HT1080 (cell line): ENCODE measurements at places on chromosomes 2 and 18.

DNA sequence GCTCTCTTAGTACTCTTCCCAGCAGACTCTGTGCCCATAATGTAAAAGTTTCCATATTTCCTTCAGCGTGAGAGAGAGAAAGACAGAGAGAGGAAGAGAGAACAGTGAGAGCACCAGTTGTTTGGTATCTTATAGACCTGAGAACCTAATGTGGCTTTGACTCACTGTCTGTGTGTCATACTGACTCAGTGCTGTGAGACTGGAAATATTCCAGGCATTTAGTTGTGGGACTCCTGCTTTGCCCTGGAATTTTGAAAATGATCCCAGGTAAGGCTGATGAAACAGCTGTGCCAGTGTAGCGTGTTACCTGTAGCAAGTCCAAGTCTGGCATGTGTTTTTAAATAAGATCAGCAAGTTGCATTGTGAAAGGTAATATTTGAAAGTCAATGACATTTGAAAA is 87.9 kb upstream of the KCNH7 start:
- DNase-seq, result peak; percentile 87

- no peak for DNase-seq
Observed at GRCh38 chr2:174027956-174028355, 62.8 kb upstream of the SP3 start.

GRCh38 chr18:21930177-21930576 is 189.6 kb downstream of the MIB1 start:
- DNase-seq, result no peak

DNA sequence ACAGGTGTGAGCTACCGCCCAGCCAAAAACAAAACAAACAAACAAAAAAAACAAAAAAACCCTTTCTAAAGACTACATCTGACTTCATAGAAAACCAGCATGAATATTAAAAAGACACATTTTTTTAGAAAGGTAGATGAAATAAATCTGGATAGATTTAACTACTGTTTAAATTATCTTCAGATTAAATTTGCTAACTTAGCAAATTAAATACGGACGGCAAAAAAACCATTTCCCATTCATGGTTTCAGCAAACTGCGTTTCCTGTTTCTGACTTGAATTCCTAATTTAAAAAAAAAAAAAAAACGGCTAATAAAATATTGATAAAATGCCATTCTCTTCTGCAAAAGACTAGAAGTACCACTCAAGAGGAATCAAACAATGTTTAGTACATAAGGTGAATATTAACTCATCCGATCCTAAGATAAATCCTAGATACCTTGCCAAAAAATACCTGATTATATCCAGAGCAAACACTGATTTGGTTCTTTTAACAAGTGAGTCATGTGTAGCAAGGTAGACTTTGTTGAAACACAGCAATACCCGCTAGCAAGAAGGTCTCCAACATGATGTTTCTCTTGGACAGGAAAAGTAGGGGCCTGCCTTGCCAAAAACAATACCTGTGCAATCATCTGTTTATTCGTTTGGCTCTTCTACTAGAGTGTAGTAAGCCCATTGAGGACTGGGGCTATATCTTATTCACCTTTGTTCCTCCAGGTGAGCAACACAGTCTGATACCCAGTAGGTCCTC is 96.2 kb downstream of the BARD1 start:
- no peak for DNase-seq

DNA sequence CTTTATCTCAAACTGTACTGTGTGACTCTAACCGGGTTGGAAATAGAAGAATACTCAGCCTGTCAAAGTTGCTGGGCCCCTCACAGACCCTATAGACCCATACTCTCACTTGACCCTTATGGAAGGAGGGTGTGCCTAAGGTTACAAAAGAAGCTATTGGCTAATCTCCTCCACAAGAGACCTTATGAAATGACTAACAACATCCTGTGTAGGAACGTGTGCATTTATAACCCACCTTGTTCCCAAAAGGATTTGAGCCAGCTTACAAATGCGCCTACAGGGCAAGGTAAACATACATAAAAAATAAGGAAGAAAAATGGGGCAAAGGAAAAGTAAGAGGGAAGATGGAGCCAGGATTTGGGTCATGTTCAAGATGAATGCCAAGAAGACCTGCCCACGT is 225.4 kb upstream of the SMAD2 start:
- DNase-seq, result no peak

- DNase-seq, result no peak
Observed at GRCh38 chr2:163658556-163658955, 77.3 kb downstream of the FIGN start.

GRCh38 chr18:45437366-45437765 is 177.9 kb upstream of the SLC14A2 start:
- no peak for DNase-seq

DNA sequence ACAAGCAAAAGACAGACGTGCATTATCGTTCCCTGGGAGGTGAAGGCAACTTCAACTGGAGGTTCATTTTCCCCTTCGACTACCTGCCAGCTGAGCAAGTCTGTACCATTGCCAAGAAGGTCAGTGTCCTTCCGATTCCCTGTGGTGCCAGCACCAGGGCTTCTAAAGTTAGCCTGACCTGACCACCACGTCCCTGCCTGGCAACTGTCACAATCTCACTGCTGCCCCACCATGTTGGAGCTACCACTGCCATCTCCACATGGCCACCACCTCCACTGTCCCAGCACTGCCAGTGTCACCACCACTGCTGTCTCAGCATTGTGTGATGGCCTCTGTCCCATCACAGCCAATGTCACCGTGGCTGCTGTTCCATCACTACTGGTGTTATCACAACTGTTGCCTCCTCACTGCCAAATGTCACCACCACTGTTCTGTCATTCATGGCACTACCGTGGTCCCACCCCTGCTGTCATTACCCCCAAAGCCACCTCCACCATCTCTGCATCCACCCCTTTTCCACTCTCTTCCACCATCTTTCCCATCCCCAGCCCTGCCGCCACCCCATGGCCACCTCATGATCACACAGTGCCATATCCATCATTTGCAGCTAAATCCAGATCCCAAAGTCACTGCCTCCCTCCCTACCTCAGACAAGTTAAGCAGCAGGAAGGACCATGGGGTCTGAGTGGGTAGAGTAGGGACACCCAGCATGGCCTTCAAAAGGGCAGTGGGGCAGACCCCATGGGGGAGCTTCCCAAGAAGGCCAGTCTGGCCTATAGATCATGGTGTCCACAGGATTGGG is 216.5 kb downstream of the DYSF start:
- no peak for DNase-seq

- DNase-seq, result no peak
Observed at GRCh38 chr18:36576339-36576738, 252.5 kb downstream of the TPGS2 start.

GRCh38 chr18:67282796-67283195 is 233.7 kb downstream of the DSEL start:
- no peak for DNase-seq

- DNase-seq, result no peak
Observed at GRCh38 chr2:70888366-70888922, 47.3 kb upstream of the ATP6V1B1 start.

GRCh38 chr2:37232131-37232933 is 874 bp downstream of the NDUFAF7 start:
- DNase-seq, result peak; percentile 17

DNA sequence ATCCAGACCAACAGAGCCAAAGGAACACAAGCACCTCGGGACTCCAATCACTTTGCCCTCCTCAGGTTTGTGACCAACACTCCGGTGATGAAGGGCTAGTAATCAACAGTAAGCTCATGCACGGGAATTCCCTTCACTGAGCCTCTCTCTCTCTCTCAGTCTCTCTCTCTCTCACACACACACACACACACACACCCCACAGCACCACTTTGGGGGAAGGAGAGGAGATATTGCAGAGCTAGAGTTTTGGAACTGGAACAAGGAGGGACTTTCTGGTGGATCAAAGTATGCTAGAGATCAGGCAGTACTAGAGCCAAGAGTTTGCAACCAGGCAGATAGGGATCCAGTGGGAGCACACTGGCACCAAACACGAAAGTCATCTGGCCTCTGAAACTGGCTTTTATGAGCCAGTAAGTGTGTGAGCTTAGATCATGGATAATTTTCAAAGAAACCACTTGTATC is 98.7 kb downstream of the ANKRD44 start:
- DNase-seq, result no peak

GRCh38 chr18:54203914-54204313 is 20.6 kb downstream of the MBD2 start:
- DNase-seq, result no peak

- DNase-seq, result no peak
Observed at GRCh38 chr2:223824301-223824700, 13.1 kb downstream of the AP1S3 start.
